ENCODE measurements at places on chromosomes 3 and 15. TPM values are rescaled to one million over a fixed set of nuclear protein-coding genes. Genes with fewer than 3 reads are reported as not detected.

GRCh38 chr15:27774638-27775037, 324.5 kb downstream of the OCA2 start:
- DNase-seq = peak; percentile 64

GRCh38 chr3:154745122-154745521, 315.1 kb upstream of the GPR149 start:
- DNase-seq = no peak

DNA sequence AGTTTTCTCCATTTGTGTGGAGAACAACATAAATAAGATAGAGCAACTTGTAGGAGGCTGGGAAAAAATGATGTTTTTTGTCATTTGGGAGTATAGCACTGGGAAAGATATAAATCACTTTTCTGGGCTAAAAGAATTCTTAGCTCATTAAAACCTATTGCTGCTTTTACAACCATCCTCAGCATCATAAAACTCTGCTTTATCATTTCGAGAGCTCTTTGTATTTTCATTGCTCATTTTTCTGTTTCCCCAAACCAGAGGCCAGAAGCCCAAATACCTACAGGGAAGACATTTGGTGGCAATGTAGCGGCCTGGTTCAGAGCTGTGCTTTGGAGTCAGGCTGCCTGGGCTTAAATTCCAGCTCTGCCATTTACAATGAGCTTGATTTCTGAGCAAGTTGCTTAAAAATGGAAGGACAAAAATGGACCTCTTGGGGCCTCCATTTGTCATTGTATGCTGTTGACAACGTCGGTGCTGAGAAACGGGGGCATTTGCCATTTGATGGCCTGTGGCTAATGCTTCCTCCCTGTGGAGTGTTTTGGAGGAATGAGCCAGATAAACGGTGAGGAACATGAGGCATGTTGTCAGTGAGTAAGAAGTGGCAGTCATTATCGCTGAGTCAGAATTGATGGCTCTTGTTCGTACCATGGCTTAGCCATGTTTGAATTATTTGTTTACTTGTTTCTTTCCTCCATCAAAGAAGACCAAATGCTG, 260.0 kb downstream of the EBLN2 start:
- DNase-seq = no peak

DNA sequence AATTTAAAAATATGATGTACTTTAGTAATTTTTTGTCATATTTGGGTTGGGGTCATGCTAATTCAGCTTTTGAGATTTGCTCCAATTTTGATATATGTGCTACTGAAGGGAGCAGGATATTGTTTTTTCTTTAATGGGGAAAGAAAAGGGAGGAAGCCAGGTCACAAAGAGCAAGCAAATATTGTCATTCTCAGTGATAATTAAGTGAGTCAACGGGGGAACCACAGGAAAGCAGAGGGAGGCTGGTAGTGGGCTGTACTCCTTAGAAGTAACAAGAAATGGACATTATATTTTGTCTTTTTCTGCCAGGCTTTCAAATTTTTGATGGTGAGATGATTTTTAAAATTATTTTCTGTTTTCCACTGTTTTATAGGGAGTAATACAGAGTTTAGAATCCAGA, 45.6 kb upstream of the NMD3 start:
- no peak for DNase-seq

DNA sequence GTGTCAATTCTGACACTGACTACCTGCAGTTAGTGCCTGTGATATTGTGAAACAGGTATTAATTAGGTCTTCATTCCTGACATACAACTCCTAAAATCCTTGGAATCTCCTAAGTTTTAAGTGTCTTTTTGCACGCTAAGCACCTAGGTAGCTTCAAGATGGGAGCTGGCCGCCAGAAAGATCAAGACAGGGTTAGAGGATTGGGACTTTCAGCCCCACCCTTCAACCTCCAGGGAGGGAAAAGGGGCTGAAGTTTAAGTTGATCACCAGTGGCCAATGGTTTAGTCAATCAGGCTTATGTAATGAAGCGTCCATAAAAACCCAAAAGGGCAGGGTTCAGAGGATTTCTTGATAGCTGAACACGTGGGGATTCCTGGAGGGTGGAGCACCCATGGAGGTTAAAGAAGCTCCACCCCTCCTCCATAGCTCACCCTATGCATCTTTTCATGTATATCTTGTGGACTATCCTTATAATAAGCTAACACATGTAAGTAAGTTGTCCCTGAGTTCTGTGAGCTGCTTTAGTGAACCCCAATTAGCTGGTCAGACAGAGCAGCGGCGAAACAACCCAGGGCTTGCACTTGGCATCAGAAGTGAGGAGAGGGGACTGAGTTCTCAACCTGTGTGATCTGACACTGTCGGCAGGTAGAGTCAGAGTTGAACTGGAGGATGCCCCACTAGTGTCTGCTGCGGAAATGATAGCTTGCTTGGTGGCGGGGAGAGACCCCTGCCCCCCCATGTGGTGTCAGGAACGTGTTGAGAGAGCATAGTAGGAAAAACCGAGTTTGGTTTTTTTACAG, 12.8 kb upstream of the SRP14 start:
- DNase-seq = no peak

DNA sequence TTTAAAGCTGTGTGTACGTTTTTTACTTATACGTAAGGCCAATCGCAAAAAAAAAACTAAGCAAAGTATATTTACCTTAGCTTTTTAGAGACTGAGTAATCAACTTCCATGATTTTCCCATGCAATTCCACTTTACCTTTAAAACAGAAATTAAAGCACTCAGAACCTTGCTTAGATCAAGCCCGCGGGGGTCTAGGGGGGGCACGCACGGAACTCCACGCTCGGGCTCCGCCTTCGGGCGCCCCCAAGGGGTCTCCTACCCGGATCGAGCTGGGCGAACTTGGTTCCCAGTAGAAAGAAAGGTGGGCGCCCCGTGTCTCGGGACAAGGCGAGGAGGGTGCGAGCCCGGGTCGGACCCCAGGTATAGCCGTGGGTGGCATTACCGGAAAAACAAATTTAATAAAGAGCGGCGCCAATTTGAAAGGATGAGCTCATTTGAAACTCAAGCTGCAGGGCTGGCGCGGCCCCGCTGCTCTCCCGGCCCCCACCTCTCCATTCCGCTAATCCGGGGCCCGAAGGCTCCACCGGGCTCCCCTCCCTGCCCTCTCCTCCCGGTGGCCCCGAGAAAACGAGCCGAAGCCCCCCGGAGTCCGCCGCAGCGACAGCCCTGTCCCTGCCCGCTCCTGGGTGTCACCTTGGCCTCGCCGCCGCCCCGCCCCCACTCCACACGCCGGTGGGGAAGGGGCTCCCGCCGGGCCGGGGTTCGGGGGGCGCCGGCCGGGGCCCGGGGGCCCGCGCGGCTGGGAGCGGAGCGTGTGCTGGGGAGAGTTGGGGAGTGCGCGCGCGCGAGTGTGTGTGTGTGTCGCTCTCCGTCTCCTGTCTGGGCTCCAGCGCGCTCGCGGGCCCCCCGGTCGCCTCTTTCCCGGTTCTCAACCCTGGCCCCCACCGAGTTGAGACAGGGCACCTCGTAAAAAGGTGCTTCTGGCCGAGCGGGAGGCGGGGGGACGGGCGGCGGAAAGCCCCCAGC, 1.5 kb downstream of the IGF2BP2 start:
- no peak for DNase-seq

- peak; percentile 57 for DNase-seq
Measured at GRCh38 chr3:128933922-128934253, 54.5 kb downstream of the ACAD9 start.

GRCh38 chr3:142648950-142649349, 52.8 kb downstream of the PLS1 start:
- DNase-seq = no peak

- no peak for DNase-seq
Measured at GRCh38 chr15:62502451-62502850, 337.4 kb upstream of the C2CD4B start.

The SAMD7 gene
- total RNA-seq = not detected

DNA sequence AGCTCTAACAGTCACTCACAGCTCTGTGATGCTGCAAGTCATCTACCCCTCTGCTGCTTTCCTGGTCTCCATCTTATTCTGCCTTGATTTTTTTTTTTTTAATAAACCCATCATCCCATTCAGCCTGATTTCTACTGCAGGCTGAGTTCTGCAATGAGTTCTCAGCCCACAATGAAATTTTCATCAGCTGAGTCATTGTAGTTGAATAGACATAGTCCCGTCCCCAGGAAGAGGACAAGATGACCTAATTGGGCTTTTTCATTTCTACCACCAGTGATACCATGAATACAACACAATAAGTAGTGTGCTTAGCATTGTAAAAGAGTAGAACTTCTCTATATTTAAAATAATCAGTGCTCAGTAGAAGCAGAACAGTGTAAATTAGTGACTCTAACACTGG, 59.3 kb downstream of the C3orf85 start:
- DNase-seq = no peak

The ITPKA gene
- 0.83 TPM for total RNA-seq

GRCh38 chr15:75468913-75469598, 17.6 kb upstream of the SIN3A start:
- no peak for DNase-seq

DNA sequence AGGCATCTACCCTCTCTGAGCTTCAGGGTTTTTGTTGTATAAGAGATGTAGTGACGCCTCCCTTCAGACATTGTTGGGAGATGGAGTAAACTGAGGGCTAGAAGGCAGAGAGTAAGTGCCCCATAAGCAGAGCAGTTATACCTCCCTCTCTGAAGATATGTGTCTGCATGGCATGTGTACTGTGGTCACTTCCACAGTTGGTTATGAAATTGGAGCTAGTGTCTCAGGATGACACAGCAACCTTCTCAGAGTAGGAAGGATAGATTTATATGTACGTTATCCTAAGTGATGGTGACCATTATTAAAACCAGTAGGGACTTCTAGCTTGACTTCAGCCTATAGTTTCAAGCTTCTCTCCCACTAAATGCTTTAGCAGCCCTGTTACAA, 17.9 kb downstream of the PXK start:
- DNase-seq = no peak

GRCh38 chr3:73933585-73933984, 308.8 kb upstream of the PDZRN3 start:
- DNase-seq = no peak

The ZNF774 gene
- 2.3 TPM for total RNA-seq

DNA sequence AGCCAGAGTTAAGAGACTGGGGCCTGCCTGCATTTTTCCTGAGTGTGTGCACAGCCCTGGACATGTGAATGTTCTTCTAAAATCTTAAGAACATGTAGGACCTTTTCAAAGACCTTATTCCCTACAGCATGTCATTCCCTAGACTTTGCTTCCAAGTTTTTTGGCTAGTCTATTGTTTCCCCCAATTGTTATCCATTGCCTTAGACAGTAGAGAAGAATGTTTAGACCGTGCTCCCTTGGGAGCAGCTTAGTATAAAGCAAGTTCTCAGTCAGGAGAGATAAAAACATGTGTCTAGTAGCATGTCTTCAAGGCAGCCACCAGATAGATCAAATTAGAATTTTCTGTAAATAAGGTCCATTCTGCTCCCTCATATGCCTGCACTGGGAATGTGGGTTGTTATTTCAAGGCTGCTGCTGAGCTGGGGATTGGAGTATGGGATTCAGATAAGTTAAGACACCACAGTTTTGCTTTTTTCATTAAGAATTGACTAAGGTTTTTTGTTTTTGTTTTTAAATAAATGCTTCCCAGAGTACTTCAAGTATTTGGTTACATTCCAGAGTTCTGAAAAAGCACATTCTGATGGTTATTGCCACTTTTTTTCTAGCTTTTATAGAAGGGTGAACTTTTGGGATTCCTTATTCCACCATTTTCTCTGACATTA, 246.7 kb downstream of the RORA start:
- peak; percentile 57 for DNase-seq

The C2CD4A gene
- 0.33 TPM for total RNA-seq

The CA12 gene
- 3.3 TPM for total RNA-seq

The MAPKBP1 gene
- 38.4 TPM for total RNA-seq

The KNG1 gene
- total RNA-seq = not detected

The SEMA6D gene
- total RNA-seq = 2.1 TPM

- DNase-seq = no peak
Measured at GRCh38 chr3:17634201-17634600, 108.2 kb downstream of the TBC1D5 start.

Measured in esophagus muscularis mucosa (tissue), 4 donors.